Upper lobe of right lung (tissue), 1 donor: ENCODE measurements at places on chromosomes 3 and 15. TPM values are rescaled to one million over a fixed set of nuclear protein-coding genes. Genes with fewer than 3 reads are reported as not detected.

DNA sequence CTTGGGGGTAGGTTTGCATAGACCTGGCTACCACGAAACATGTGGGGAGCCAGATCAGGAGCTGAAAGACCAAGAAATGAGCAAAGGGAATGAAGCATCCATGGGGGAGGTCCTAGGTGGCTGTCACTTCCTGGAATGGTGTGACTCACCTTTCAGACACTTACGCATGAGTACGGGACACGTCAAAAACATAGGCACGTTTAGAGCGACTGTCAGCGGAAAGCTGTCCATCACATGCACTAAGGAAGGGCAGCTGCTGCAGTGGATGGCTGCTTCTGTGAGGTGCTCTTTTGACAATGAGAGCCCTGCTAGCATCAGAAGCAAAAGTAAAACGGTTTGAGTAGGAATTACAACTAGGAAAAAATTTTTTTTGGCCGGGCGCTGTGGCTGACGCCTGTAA is 244.6 kb upstream of the CCDC54 start:
- DNase-seq: no peak

DNA sequence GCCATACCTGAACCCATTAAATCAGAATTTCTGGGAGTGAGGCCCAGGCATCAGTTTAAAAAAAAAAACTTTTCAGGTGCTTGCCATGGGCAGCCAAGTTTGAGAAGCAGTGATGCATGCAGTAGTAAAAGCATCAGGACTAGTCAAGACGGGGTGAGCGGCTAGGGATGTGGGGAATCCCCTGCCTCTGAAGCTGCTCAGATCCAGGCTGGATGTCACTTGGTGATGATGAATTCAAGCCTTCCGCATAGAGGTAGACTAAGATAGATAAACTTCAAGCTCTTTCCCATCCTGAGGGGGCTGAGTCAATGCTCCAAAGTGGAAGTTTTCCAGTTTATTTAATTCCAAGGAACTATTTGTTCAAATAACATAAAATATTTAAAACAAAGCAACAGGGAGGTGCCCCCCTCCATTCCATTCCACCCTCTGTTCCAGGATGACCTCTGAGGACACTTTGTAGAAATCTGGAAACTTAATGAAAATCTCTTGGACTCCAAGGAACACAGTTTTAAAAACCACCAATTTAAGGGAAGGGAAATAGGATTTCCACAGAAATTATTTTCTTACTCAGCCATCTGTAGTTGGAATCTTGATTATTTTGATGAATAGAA is 100.4 kb upstream of the NR2E3 start:
- DNase-seq: no peak

DNA sequence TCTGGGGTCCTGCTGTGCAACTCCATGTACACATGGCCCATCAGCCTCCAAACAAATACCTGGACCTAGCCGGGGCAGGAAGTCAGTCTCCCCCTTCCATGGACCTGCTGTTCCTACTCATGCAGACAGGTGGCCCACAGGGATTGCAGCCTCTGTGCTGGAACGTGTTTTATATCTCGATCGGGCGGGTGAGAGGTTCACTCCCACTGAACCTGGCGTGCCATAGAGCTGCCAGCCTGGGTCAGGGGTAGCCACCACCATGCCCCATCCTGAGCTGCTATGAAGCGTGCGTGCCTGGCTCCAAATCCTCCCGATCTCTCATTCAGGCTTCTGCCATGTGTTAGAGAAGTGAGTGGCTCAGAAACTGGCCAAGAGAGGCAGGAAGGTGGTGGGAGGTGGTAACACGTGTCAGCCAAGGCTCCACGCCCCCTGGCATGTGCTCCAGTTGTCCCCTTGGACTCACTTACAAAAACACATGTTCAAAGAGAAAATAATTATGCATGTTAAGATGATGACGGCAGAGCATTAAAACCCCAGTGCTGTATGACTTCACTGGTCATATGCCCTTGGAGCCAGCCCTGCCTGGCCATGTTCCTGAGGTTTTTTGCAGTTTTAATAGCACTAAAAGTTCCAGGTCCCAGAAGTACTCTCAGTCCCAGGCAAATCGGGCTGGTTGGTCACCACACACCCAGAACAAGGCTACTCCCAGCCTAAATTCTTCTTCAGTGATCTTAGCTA is 30.6 kb downstream of the CTSH start:
- no peak for DNase-seq

GRCh38 chr3:101020351-101021015 is 27.3 kb upstream of the ABI3BP start:
- DNase-seq: no peak

Gene ZSCAN29
- 18.3 TPM for total RNA-seq

Gene IGF1R
- 40.0 TPM for total RNA-seq

DNA sequence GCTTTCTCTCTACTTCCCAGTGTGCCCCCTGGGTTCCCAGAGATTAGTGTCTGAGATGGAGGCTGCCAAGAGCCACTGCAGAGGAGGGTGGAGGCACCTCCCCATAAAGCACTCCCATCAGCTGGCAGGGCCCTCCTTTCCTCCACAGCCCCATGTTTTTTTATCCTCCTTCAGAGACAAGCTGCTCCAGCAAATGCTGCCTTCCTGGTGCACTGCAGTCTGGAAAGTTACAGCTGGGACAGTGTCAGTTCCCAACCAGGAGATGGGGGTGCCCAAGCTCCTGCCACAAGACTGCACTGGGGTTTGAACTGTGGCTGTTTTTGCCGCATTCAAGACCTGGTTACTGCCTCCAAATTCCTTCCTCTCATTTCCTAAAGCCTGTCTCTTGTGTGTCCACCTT is 206.1 kb downstream of the CADPS start:
- DNase-seq: no peak

GRCh38 chr15:39834256-39834655 is 51.6 kb upstream of the FSIP1 start:
- no peak for DNase-seq

Gene NUTM1
- not detected for total RNA-seq

DNA sequence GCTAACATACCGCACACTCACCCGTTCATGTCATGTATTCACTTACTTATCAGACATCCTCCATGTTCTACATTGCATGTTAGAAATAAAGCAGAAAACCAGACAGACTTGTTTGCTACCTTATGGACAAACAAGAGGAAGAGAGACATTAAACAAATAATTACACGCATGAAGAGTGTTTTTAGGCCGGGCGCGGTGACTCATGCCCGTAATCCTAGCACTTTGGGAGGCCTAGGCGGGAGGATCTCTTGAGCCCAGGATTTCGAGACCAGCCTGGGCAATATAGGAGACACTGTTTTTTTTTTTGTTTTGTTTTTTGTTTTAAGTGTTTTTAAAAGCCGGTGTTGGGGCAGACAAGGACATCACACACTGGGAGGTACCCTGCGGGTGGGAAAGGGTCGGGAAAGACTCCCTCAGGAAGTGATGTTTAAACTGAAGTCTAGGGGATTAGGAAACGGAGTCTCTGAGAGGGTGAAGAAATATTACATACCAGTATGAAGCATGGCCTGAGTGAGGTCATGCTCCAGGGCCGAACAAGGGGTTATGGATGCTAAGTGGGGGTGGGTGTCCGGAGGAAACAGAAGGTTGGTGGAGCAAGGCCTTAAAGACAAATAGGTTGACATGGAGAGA is 2.1 kb upstream of the USP3 start:
- peak; percentile 71 for DNase-seq

GRCh38 chr3:153897842-153898241 is 223.3 kb upstream of the ARHGEF26 start:
- no peak for DNase-seq

GRCh38 chr3:136283627-136284026 is 33.5 kb downstream of the PCCB start:
- no peak for DNase-seq

GRCh38 chr3:8841472-8841871 is 72.1 kb upstream of the OXTR start:
- DNase-seq: no peak

- DNase-seq: no peak
Measured at GRCh38 chr3:107430214-107430995, 53.2 kb downstream of the CCDC54 start.

Gene PFKFB4
- 11.0 TPM for total RNA-seq

DNA sequence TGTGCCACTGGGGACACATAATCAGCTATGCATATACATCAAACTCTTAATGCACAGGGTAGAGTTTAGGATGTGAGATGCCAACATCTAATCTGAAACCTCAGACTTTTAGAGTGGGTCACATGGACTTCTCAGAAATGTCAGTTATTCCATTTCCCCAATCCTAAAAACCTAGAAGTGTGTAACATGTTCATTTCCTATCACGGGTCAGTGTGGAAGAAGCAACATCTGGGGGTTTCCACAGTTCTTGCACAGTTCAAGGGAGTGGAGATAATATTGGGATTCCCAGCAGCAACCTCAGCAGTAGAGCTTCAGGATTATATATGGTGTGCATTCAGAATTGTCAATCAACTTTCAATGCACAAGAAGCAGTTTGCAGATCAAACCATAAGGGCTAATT is 44.4 kb upstream of the SPRED1 start:
- no peak for DNase-seq

DNA sequence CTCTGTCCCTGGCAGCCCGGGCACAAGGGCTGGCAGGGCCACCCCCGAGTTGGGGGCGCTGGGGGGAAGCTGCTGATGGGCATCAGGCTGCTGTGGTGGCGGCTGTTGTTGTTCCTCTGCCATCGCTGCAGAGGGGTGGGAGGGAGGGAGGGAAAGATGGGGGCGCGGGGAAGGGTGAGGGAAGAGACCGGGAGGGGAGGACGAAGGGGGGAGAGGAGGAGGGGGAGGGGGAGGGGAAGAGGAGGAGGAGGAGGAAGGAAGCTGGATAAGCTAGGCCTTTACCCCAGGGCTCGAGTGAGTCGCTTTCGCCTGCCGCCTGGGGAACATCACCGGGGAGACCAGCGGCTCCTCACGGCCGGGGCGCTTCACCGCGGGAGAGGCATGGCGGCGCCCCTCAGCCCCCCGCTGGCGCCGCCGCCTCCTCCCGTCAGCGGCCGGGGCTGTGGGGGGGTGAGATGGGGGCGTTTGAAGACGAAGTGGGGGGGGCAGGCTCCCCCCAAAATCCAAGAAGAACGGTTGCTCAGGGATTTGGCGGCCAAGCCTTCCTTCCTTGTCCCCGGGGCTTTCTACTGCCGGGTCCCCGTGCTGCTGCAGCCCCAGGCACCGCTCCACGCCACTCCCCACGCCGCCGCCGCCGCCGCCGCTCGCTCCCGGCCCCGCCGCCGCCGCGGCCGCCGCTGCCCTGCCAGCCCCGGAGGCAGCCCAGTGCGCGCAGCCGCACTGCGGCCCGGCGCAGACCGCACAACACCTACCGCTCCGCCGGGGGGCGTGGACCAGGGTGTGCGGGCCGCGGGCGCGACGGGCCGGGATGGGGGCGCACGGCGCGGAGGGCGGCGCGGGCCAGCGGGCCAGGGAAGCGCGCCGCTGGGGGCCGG is at the start of gene RFX7:
RFX7 (minus strand) TSS at position 717 of the 875 bp plus-strand sequence; CDS start at position 123, 594 bp downstream.
- peak; percentile 91 for DNase-seq

DNA sequence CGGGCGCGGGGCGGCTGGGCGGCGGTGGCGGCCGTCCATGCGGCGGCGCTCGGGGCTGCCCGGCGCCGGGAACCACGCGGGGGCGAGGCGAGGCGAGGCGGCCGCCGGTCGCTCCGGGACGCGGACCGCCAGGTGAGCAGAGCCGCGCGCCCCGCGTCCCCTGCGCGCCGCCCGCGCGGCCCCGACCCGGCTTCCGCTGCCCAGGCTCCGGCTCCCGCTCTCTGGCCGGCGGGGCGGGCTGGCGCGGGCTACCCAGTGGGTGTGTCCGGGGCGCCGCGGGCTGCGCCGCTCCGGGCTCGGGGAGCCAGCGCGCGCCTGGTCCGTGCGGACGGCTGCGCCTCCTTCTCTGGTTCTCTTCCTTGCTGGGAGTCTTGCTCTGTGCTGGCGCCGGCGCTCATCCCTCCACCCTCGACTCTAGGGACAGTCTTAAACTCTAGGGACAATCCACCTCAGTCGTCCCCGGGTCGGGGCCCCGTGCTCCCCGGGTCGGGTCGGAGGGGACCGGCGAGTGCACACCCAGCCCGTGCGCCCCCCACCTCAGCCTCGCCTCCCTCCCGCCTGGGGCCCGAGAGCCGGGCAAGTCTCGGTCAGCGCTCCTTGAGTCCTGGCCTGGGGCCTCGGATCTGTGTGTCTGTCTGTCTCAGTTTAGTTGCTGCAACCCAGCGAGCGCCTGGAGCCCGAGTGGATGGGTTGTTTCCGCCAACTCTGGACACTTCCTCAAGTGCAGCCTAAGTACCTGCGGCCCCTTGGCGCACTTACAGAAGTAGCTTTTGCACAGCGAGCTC is 488 bp downstream of the THSD4 start:
- peak; percentile 85 for DNase-seq

DNA sequence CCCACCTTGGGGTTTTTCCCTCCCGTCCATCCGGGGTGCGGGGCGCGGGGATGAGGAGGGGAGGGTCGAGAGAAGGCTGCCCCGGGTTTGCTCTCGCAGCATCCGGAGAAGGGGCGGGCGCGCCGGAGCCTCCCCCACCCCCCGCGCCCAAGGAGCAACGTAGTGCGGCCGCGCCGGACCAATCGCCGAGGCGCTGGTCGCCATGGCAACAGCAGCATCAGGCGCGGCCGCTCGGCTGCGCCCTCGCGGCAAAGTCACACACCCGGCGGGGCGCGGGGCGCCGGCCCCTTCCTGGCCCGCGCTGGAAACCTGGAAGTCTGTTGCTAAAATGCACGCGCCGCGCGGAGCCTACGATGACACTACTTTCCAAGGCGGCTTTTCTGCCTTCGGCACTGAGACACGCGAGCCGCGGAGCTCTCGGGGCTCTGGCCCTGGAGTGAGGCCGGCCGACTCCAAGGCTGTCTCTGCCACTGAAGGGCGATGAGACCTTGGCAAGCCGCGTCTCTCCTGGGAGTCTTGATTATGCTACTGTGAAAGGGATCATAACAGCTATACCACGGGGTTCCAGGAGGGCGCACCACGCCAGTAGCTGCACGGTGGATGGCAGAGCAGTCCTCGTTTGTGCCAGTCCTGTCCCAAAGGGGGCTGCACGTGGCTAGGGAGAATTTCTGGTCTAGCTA is at the start of gene IQSEC1:
IQSEC1 (minus strand) TSS at position 104 of the 680 bp plus-strand sequence. CDS start 415 bp downstream, outside the sequence.
- peak; percentile 71 for DNase-seq

- no peak for DNase-seq
Measured at GRCh38 chr3:53196575-53197407, 35.8 kb downstream of the PRKCD start.
